ENCODE measurements at places on chromosomes 12 and 14.
A peak's percentile ranks its signal among the peaks of the same experiment; 100 is the strongest.

GRCh38 chr12:64655141-64655540 is 44.8 kb downstream of the RASSF3 start:
- no peak for DNase-seq

DNA sequence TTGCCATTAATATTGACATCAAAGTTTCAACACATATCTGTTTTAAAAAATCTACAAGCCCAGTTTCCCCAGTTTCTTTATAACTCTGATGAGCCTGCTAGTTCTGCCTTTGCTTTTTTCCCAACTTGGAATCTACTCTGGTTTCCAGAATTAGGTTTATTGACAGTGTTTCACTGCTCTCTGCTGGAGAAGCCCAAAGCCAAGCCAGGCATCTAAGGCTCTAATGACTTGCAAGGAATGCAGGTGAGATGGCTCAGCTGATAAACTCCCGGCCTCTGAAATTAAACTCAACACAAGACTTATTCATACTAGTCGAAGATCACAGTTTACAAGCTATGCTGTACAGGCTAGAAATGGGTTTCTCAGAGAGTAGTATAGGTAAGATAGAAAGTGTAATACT is 54.3 kb downstream of the HMGA2 start:
- DNase-seq, result no peak

DNA sequence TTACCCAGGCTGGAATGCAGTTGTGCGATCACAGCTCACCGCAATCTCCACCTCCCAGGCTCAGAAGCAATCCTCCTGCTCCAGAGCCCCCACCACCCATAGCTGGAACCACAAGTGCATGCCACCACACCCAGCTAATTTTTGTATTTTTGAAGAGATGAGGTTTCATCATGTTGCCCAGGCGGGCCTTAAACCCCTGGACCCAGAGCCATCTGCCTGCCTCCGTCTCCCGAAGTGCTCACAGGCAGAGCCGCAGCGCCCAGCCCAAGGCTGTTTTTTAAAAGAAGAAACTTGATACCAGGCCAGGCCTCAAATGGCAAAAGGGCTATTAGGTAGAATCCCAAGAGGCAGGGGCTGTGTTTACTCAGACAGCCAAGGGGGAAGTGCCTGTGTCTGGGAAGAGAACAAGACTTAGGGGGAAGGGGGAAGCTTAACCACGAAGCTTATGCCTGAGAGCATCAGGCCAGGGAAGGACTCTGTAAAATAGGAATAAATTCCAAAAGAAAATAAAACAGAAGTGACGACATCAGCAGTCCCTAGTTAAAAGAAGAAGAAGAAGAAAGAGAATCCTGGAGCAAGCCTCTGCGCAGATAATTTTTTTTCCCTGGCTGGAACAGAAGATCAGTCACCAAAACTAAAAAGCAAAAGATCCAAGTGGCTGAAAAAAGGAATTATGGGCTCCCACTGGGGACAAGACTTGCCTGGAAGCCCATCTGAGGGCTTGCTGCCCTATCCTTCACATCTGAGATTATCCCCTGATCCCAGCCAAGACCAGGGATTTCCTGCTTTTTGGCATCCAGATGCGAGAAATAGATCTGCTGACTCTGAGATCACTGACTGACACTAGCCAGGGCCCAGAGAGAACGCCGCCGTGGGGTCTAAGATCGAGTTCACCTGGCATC is 170.5 kb downstream of the NDUFA12 start:
- DNase-seq, result no peak

GRCh38 chr12:45336762-45337596 is 121.1 kb downstream of the ANO6 start:
- DNase-seq, result no peak

DNA sequence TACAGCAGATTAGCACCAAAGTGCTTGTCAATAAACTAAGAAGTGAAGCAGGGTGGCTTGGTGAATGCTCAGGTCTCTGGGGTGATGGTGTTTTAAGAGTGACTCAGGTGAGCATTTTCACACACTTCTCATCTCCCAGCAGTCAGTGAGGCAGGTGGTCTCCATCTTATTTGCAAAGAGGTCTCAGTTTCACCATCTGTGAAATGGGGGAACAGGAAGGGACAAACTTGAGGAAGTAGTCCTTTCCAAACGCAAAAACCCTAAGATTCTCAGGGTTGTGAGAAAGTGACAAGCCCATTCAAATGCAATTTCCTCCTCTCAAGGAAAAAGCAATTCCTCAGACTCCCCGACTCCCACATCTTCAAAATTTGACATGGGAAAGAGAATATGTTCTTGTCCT is 54.1 kb downstream of the CMKLR1 start:
- DNase-seq, result no peak

DNA sequence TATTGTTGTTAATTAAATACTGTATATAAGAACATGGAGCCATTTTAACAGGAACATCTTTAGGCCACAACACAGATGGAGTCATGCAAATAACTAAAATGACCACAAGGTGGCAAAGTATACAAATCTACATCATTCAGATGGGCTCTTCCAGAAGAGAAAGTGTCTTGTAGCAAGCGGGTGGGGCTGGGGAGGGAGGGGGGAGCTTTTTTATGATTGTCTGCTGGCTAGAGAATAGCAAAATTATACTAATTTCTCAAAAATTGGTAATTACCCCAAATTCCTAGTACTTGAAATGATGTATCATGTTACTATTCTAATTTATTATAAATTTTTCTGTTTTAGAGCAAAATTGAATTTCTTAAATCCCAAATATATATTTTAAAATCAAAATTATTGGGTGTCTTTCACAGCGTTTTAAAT is 378.7 kb downstream of the PRKD1 start:
- DNase-seq, result no peak

DNA sequence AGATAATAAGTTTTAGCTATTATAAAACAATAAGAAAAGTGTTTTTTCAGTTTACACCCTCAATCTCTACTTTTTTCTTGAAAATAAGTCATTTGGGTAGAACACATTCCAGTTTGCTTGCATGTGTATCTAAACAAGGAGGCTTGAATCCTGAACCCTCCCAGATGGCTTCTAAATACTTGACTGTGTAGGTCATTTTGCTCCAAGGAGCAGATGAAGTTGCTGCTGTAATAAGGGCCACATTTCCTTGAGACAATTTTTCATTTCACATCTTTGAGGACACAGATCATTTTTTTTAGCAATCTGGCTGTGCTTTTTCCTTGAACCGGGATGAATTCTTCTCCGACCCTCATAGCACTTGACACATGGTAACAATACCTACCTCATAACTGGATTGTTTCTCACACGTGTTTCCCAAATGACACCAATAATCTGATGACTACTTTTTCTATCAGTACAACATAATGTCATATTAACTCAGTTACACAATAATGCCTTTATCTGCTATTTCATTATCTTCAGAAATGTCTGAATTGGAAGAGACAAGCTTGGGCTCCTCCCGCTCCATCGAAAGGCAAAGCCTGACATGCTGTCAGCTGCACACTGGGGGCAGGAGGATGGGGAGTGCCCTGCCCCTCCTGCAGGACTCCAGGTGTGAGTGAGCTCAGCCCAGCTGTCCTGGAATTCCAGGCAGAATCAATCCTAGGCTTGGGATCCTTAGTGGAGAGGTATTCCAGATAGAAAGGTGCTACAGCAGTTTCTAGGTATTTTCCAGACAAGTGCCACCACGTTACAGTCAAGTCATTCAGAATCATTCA is 30.9 kb downstream of the GPHB5 start:
- DNase-seq, result no peak

- DNase-seq, result no peak
These were observed 100.5 kb downstream of the EXOC5 start for GRCh38 chr14:57168138-57168679.

GRCh38 chr12:14961466-14962152 is at the start of gene ARHGDIB:
TSS of gene ARHGDIB (minus strand) at chr12:14961601. CDS start at chr12:14950712, 10,889 bp downstream.
- DNase-seq, result peak; percentile 58

GRCh38 chr12:107094183-107094448 is 767 bp upstream of the CRY1 start:
- no peak for DNase-seq

DNA sequence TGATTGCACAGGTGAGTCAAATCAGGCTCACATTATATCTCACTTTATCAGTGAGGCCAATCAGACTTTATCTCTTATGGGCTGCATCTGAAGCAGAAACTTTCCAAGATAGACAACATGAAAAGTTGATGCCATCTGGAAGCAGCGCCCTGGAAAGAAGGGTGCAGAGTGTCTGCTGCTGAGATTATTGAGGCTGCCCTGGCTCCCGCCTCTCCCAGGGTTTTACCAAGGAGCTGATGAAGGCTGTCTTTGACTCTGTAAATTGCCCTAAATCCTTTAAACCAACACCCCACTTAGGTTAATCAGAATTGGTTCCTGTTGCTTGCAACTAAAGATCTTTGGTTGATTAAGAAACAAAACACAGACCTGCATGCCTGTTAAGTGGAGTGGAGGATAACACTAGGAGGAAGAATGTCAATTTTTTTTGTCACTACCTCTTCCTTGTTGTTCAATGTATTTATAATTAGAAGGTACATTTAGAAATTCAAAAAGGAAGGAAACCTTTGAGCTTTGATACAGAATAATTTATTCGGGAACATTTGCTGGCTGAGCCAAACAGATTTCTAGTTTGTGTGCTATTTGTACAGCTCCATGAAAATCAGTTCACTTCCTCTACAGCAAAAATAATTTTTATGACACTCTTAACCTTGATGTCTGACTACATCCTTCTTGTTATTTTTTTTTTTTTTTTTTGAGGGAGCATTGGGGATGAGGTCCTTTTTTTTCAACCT is 104.1 kb downstream of the VEZT start:
- DNase-seq, result no peak

DNA sequence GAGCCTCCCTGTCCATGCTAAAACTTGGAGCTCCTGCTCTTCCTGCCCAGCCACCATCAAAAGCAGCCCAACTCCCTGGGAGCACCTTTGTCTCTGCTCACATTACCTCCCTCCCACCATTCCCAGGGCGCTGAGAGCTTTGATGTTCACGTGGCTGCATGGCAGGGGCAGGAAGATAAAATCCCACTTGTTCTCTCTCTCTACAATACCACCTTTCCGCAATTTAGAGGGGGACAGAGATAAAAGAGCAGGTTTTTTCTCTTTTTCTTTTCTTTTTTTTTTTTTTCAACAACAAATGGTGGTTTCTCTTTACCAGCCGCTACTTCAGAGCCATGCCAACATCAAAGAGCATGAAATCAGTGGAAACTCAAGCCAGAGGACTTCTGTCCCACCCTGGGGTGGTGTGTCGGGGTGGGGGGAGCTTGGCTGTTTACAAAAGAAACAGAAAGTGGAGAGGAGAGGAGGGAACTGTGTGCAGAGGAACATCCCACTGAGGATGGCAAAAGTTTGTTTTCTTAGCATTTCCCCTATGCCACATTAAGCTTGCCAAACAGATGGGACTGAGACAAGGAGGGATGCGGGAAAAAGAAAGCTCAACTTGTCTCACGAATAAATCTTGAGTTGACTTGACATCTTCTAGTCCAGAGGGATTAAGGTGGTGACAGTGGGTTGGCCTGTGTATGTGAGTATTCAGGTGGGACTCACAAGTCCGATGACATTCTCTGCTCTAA is 103.7 kb upstream of the NUDT4 start:
- DNase-seq, result no peak

- no peak for DNase-seq
These were observed 12.9 kb downstream of the DYRK2 start for GRCh38 chr12:67661311-67662021.

- no peak for DNase-seq
These were observed 245.8 kb upstream of the PDZRN4 start for GRCh38 chr12:40942326-40942725.

GRCh38 chr12:128823216-128823915 is 392 bp downstream of the SLC15A4 start:
- peak; percentile 57 for DNase-seq

- DNase-seq, result peak; percentile 31
These were observed 5.8 kb upstream of the NRXN3 start for GRCh38 chr14:78164226-78164853.

DNA sequence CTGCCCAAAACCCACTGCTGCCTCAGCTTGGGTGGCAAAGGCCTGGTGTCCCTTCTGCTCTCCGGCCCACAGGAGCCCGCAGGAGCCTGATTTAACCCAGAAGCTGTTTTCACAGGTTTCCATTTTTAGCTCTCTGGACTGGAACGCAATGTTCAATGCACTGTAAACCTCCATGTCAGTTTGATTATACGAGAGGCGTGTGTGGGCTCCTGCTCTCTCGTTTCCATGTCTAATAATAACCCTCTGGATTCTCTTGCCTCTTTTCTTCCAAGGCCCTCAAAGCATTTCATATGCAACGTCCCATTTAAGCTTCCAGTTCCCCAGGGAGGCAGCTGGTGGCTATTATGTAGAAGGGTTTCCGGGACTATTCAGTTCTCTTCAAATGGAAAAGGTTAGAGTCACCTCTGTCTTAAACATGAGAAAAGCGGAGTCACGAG is 161.1 kb downstream of the SUDS3 start:
- DNase-seq, result peak; percentile 14

- peak; percentile 5 for DNase-seq
These were observed 148.2 kb downstream of the ADGRD1 start for GRCh38 chr12:131101703-131102492.

DNA sequence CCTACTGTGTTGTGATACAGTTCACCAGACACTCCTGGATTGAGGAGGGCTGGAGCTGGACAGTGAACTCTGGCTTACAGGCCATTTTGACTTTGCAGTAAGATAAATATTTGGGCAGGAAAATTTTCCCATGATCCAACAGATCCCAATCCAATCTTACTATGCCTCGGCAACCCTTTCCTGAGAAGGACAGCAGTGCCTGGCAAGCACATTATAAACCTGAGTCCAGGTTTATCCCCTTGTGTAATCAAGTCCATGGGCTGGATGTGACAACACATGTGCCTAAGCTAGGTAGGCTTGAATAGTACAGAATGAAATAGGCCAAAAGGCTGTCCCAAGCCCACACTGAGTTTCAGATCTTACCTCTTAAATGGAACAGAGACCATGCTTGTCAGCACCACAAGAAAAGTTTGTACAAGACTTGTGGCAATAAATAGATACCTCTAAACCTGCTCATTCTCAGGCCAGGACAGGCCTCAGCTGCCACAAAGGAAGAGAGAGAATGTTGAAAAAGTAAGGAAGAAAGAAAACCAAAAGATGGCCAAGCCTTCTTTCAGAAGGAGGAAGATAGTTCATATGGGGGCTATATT is 34.9 kb downstream of the CREBL2 start:
- no peak for DNase-seq

GRCh38 chr12:113950873-113951272 is 15.3 kb downstream of the RBM19 start:
- no peak for DNase-seq

DNA sequence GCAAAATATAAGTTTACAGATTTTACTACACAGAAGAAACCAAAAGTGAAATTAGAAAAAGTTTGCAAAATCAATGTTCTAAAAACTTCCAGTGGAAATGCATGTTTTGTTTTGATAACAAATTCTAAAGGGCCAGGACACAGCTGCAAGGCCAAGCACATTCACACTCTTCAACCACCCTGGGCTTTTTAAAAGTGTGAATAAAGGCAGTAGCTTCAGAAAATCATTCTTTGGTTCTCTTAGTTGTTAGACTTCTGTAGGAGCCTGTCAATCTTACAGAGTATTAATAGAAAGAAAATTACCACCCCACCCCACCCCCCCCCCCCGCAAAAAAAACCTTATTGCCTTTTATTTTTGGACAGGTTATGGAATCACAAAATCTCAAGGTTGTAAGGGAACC is 105.2 kb upstream of the EGLN3 start:
- DNase-seq, result no peak

Data from transverse colon (tissue), 4 donors.